CD4-positive, alpha-beta memory T cell (primary cell): ENCODE measurements at places on chromosomes 4 and X.

- DNase-seq: no peak
Measured at GRCh38 chrX:140022482-140022881, 57.2 kb upstream of the CXorf66 start.

GRCh38 chr4:91525621-91526020 is 778.1 kb upstream of the GRID2 start:
- no peak for DNase-seq

DNA sequence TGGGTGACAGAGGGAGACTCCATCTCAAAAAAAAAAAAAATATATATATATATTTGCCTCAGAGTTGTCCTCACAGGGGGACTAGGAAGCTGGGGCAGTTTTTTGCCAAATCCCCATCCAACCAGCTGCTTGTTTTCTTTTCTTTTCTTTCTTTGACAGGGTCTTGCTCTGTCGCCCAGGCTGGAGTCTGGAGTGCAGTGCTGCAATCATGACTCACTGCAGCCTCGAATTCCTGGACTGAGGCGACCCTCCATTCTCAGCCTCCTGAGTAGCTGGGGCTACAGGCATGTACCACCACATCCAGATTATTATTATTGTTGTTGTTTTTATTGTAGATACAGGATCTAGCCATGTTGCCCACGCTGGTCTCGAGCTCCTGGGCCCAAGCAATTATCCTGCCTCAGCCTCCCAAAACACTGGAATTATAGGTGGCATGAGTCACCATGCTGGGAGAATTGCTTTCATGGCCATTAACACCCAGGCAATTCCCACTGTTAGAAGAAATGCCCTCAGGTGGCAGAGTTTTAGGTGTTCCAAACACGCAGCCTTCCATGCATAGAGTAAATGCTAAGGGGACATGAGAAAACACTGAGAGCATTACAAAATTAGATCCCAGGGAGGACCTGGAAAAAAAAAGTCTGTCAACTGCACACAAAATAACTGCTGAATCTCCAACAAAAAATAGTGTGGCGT is 98.0 kb downstream of the ARHGAP6 start:
- no peak for DNase-seq

GRCh38 chrX:39528161-39528916 is 569.4 kb downstream of the BCOR start:
- DNase-seq: no peak

DNA sequence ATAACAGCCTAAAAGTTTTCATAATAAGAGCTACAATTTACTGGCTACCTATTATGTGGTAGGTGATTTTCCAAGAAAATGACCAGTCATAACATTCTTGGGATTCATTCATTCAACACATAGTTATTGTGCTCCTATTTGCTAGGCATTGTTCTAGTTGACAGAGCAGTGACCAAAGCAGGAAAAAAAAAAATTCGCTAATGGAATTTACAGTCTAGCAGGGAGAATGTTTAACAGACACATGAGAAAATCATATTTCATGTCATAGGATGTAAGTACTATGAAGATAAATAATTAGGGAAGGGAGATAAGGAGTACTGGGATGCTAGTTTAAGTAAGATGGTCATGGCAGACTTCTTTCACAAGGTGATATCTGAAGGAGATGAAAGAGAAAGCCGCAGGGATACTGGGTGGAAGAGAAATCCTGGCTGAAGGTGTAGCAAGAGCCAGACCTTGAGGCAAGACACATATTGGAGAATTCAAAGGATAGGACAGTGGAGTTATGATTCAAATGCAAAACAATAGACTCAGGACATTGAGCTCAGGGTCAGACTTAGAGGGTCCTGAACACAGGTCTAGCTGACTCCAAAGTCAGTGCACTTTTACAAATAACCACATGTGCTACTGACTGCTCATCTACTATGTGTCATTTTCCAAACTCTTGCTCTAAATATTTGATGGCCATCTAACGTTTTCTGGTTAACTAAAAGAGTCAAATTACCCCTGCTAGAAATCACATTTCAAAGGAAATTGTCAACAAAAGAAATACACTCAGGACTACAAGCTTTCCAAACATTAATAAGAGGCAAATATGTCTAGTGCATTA is 20.4 kb downstream of the SPCS3 start:
- no peak for DNase-seq

DNA sequence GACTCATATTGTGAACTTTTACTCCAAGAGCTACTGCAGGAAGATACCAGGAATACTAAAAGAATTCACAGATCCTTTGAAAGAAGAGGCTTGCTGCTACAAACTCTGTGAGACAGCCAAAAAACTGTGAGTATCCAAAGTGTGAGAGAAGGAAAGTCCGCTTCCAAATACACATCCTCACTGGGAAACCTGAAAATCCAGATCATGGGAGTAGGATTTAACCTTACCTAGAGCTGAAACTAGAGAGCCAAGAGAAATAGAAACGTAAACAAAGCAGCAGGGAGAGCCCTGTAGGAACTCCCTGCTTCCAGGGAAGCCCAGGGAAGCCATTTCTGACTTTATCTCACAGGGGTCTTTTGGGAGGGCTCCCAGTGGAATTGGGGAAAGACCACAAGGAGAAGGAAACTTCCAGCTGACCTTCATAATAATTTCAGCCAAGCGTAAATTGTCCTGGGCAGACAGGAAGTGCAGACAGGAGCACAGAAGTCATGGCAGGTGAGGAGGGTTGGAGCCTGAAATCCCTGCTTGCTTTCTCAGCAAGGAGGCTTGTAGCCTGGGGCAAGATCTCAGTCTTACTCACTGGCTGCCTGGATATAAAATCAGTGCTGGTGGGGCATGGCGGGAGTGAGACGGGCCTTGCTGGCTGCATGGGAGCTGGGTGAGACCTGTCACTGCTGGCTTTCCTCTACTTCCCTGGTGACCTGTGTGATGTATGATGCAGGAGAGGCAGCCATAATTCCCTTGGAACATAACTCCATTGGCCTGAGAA is 26.2 kb upstream of the NFKB1 start:
- DNase-seq: no peak

DNA sequence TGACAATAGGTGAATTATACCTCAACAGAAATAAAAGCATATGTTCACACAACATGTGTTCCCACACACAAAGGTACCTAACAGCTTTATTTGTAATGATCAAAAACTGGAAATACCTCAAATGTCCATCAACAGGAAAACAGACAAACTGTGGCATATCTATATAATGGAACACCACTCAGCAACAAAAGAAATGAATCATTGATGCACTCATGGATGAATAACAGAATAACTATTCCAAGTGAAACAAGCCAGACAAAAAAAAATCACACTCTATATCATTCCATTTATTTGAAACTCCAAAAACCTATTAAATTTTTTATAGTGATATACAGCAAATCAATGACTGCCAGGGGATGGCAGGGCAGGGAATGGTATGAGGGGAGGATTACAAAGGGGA is 148.1 kb downstream of the PLS3 start:
- no peak for DNase-seq

GRCh38 chr4:38173935-38174518 is 213.8 kb downstream of the PTTG2 start:
- no peak for DNase-seq

DNA sequence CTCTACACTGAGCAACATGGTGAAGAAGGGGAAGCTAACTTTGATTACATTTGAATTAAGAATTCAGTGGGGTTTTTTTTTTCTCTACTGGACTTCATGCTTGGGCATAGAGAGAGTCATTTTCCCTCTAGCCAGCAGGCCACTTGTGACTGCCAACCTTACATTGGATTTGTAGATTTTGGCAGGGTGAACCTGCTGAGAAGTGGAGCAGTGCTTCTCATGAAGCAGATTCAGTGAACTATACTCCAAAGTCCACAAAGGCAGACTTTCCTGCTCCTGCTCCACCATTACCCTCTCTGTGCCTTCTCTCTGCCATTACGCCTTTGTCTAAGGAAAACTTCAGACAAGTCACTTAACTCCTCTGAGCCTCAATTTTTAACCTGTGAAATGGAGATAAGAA is 69.9 kb downstream of the PAK3 start:
- no peak for DNase-seq
